ENCODE measurements at places on chromosomes 7 and 10.

GRCh38 chr7:71470830-71471229, 338.9 kb downstream of the GALNT17 start:
- DNase-seq = no peak

DNA sequence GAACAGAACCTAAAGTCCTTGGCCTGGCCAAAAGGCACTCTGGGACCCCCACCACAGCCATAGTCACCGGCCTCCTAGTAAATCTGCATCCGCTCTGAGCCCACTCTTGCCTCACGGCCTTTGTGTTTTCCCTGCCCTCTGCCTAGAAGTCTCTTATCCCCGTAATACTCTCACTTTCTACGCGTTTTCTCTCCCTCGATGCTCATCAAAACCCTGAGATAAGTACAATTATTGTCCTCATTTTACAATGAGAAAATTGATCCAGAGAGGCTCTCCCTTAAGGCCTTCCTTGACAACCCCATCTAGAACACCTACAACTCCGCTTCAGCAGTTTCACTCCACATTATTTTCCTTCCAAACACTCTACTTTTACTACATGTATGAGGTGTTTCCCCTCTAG, 1.5 kb upstream of the SFXN4 start:
- no peak for DNase-seq

- peak; percentile 46 for DNase-seq
Measured at GRCh38 chr7:114414156-114415063, at the start of gene FOXP2. TSS of gene FOXP2 (plus strand) at chr7:114414815. CDS start at chr7:114426512, 11,697 bp downstream.

DNA sequence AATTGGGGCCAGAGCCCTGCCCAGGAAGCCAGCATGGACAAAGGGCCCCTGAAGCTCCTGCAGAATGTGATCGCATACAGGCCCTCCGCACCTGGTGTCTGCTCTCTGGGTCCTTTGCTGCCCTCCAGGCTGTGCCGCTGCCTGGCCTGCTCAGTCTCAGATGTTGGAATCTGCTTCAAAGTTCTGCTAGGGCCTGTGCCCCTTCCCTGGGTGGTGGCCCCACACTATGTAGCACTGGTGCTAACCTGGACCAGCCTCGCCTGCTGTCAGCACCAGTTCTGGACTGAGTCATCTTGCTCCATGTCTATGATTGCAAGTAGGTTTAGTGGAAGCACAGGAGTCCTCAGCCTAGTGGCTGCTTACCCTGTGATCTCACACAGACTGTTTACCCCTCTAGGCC, 6.3 kb downstream of the MAT1A start:
- DNase-seq = peak; percentile 40

- DNase-seq = peak; percentile 77
Measured at GRCh38 chr10:63866075-63866746, 345.0 kb downstream of the REEP3 start.

- DNase-seq = no peak
Measured at GRCh38 chr7:138891446-138891810, 89.8 kb downstream of the KIAA1549 start.

GRCh38 chr10:108039821-108040584, 875.5 kb upstream of the SORCS1 start:
- DNase-seq = no peak

- no peak for DNase-seq
Measured at GRCh38 chr7:143519411-143520131, 41.9 kb downstream of the TAS2R41 start.

DNA sequence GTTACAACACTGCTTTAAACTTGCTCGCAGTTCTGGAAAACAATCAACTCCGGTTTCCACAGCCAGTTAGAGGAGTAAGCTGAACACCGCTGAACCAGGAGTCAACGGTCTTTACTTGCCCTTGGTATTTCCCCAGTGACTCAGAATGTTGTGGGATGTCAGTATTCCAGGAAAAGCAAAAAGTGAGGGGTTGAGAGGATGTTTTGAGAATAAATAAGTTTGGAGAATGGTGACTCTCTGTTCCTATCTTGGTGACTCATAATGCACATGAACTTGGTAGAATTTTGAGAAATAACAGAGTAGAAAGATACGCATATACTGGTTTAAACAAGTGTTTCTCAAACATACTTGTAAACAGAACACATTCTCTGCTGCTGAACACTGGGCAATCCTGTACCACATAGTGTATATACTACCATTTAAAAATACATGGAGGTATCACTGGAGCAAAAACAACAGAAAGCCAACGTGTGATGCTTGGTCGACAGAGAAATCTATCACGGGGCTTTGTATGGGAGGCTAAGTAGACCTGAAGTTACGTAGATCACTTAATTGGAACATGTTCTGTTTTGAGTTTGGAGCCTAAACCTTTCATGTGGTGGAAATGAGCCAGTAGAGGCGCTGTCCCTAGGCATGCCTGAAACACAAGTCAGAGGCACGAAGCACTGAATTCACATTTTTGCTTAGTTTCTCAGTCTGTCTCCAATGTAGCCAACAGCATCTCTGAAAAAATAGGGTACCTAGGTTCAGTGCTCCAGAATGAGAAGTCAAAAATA, 534.3 kb downstream of the PARD3 start:
- DNase-seq = no peak

DNA sequence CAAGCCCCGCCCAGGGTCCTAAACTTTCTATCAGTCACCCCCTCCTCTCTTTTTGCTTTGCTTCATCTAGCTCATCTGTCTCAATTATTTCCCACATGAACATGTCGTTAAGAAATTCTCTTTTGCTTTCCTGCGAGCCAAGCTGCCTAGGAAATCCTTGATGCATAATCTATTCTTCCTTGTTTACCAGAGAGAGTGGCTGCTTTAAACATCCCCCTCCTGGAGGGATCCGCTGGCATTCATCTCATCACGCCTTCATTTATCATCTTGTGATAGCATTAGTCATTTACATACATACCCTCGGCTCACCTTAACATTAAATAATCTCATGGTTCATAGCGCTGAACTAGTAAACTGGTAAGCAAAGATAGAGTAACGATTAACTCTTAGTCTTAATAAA, 96.7 kb downstream of the ANK3 start:
- DNase-seq = no peak
